ENCODE measurements at places on chromosomes 6 and 20.
A peak's percentile ranks its signal among the peaks of the same experiment; 100 is the strongest.

GRCh38 chr6:37321101-37321500 is 32.7 kb upstream of the RNF8 start:
- ATAC-seq, result no peak

DNA sequence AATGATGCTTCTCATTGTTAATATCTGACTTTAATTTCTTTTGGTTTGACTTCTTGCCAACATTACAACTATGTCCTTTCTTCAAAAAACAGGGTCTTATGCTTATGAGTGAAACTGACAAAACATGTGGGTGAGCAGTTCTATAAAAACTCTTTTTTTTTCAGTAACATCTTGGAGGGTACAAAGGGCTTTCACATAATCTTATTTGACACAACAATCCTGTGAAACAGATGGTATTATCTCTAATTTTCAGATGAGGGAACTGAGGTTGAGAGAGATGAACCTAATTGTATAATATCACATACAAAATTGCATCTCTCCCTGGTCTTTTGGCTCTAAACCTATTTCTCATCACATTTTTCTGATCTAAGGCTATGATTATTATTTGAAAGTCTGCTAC is 38.3 kb downstream of the MAPK14 start:
- ATAC-seq, result no peak

GRCh38 chr6:138346302-138347195 is 31.2 kb upstream of the SMIM28 start:
- no peak for ATAC-seq

- no peak for ATAC-seq
Measured at GRCh38 chr20:8749101-8749500, 319.8 kb upstream of the PLCB4 start.

- peak; percentile 96 for ATAC-seq
Measured at GRCh38 chr6:53651764-53652401, 13.7 kb downstream of the KLHL31 start.

GRCh38 chr6:11397622-11398450 is 139.7 kb upstream of the TMEM170B start:
- no peak for ATAC-seq

DNA sequence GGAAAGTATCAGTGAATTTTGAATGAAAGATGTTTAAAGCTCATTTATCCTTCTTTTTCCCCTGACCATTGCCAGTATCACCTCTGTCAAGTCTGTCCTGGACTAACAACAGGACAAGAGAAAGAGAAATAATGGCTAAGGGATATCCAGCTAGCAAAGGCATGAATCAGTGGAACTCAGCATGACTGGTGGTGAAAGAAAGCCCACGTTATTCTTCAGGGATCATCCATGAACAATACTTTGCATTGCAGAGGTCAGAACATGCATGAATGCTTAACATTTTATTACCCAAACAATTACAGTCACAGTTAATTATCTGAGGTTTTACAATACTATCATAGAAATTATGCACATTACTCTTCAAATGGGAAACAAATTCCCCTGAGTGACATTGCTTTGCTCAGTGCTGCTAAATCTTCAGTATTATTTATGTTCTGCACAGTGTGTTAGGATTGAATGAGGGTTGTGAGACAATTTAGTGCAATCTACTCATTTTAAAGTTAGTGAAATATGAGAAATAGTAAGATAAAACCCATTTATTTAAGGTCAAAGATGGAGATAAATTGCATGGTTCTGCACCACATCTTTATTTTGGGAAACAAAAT is 350.7 kb downstream of the KHDRBS2 start:
- no peak for ATAC-seq

DNA sequence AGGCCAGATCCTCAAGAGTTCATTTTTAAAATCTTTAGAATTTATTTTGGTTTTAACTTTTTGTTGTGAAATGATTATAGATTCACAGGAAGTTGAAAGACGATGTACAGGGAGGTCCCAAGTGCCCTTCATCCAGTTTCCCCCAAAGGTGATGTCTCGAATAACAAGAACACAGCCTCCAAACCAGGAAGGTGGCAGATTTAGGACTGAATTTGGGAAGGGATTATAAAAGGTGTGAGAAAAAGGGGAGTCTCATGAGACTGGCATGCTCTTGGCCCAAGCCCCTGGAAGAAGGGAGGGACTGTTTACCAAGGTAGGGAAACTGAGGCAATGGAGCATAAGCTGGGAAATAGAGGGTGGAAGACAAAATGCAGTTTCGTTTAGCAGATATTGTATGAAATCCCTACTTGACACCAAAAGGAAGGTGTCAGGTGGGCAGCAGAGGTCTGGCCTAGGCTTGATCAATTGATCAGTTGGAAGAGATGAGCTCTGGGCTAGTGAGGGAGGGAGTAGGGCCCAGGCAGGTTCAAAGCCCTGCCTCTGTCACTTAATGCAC is 81.2 kb downstream of the BMP7 start:
- ATAC-seq, result no peak

- ATAC-seq, result no peak
Measured at GRCh38 chr20:52992632-52993031, 20.5 kb downstream of the TSHZ2 start.

GRCh38 chr20:49482173-49482572 is 295 bp downstream of the KCNB1 start:
- ATAC-seq, result no peak

DNA sequence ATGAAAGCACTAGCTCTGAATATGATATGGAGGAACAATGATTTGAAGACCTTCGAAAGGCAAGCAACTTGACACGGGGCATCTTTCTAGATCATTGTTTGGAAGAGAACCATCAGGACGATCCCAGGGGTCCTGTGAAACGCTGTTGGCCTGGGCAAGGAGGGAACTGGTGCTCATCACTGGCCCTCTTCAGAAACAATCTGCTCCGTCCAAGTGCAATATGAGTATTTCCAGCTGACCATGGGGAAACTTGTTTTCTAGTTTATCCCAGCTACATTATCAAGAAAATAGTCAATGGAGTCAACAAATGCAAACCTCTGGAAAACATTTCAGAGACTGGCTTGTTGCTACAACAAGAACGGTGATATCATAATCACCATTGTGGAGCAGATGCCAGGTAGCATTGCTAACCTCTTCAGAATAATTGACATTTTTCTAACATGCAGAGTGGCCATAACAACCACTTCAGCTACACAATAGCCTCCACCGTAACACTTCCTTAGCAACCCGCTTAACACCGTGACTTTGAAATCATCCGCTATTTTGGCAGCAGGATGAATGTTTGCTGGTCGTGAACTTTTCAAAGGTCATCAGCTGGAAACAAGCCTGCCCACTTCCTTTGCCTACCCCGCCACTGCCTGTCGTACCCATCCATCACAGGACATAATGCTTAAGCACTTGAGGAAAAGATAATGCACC is 112.0 kb upstream of the PDE10A start:
- peak; percentile 36 for ATAC-seq

- ATAC-seq, result no peak
Measured at GRCh38 chr20:13984211-13984610, 6.2 kb downstream of the SEL1L2 start.

- ATAC-seq, result peak; percentile 38
Measured at GRCh38 chr6:170224694-170225660, 65.9 kb downstream of the DLL1 start.

DNA sequence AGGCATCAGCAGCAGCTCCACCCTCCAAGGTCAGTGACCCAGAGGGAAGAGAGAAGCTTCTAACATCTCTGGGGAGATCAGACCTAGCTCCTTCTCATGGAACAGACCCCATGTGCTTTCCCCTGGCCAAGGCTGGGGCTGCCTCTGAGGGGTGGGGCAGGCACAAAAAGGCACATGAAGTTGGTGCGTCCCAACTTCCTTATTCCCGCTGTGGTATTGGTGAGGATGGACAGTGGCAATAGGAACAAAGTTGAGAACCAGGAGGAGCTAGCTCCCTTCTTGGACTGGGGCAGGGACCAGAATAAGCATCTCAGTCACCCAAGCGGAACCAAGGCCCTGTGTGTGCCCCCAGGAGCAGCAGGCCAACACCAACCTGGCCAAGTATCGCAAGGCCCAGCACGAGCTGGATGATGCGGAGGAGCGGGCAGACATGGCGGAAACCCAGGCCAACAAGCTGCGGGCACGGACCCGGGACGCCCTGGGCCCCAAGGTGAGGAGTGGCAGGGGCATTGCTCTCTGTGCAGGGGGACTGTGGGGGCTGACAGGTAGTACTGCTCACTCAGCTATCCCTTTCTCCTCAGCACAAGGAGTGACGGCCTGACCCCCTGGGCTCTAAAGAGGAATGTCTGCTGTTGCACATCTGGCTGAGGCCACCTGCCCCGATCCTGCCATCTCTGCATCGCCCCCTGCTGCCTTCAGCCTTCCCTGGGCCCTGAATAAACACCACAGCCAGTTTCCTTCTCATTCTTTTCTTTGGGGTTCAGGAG is 46.1 kb downstream of the MYH7B start:
- no peak for ATAC-seq

DNA sequence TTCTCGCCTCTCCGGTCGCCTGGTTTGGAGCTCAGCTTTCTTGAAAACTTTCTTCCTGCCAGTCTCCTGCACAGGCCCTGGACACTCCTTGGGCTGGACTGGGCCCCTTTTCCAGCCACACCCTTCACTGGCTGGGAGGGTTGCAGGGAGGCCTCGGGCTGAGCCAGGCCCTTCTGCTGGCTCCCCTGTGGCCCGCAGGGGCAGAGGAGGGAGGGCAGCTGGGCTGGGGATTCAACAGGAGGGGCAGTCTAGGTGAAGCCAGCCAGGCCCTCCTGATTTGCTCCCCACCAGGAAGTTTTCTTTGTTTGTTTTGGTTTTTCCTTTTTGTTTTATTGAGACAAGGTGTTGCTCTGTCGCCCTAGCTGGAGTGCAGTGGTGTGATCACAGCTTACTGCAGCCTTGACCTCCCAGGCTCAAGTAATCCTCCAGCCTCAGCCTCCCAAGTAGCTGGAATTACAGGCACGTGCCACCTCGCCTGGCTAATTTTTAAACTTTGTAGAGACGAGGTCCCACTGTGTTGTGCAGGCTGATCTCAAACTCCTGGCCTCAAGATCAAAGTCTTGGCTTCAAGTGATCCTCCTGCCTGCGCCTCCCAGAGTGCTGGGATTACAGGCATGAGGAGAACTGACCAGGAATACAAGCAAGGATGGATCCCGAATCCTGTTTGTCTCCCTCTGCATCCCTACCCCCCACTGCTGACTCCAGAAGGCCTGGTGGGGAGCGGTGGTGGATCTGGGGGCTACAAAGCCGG is 23.5 kb upstream of the CDH22 start:
- ATAC-seq, result no peak

DNA sequence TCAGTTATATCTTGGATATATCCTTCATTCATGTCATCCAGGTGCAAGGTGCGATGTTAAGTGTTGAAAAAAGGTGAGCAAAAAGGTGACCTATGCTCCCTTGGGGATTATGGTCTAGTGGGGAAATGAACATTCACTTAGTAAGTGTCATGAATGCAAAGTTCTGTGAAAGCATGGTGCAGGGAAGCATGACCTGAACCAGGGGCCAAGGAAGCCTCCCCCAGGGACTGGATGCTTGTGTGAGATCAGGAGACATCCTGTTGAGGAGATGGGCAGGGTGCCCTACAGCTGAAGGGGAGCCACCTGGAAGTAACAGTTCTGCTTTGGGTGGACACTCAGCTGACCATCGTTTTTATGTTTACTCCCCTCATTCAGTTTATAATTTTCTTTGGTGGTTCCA is 179.5 kb downstream of the SYNDIG1 start:
- peak; percentile 73 for ATAC-seq

DNA sequence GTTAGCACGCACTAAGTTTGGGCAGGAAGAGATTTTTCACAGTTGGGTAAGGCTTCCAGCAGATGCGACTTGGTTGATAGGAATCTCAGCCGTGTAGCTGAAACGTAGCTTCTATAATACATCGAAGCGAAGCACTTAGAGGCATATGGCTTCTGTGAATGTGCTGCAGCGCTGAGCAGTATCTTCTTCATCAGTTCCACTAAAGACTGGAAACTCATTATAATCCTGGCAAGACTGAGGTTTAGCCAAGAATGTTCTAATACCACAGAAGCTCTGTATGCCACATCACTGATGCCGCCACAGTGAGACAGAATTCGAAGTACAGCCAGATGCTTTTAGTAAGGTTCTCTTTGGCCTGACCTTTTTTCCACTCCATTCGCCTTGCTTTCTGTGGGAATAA is 680.2 kb upstream of the AGPAT4 start:
- no peak for ATAC-seq

DNA sequence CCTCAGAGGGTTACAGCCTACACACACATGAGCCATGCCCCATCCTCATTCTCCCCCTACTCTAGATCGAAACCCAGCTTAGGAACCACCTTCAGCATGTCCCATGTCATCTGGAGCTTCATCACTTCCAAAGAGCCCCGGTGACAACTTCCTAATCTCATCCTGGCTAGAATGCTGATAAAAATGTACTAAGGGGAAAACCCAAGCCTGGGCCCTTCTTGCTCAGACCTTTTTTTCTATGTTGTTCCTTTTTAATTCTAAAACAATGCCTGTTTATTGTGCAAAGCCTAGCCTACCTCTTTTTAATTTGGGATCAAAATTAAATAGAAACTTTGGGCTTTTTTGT is 44.1 kb upstream of the NT5E start:
- ATAC-seq, result no peak

GRCh38 chr6:20129290-20130088 is 82.8 kb downstream of the MBOAT1 start:
- no peak for ATAC-seq

DNA sequence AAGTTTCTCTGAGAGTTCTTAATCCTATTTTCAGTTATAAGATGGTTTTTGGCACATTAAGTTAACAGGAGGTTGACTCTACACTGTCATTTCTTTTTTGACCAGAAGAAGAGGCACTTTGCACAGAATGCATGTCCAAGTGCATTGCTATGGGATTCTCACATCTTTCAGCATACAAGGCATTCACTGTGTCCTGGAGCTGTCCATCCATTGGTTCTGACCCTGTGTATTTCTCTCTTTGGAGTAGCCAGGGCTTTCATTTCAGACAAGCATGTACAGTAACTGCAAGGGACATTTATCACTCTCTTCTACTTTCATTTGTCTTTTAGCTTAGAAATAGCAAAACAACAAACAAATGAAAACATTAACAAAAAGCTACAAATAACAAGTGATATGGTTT is 275.1 kb upstream of the IMPG1 start:
- no peak for ATAC-seq

DNA sequence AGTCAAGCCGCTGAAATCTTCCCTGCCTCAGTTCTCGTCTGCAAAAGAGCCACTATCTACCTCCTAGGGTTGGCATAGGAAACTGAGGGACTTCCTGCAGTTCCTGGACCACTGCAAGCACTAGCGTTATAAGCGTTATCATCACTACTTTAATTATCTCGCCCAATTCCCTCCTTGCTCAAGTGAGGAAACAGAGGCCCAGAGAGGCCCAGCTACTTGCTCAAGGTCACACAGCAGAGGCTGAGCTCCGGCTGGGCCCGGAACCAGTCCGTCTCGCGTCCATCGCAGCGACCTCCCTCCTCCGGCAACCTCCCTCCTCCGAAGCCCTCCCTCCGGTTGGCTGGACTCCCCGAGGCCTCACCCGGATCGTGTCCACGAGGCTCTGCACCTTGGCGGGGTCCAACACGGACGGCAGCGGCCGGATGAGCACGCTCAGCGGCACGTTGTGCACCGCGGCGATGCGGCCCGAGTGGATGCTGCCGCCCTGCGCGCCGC is 338 bp downstream of the SRXN1 start:
- ATAC-seq, result no peak

Data from stimulated activated memory B cell treated with anti-CD40 and anti-IgM and Interleukin-4, amounts not matched to agents 10 μg/mL and 1 μg/mL and 100 μg/mL, for 72 hours (primary cell).